ENCODE measurements at places on chromosomes 2 and 18.
A peak's percentile ranks its signal among the peaks of the same experiment; 100 is the strongest.

DNA sequence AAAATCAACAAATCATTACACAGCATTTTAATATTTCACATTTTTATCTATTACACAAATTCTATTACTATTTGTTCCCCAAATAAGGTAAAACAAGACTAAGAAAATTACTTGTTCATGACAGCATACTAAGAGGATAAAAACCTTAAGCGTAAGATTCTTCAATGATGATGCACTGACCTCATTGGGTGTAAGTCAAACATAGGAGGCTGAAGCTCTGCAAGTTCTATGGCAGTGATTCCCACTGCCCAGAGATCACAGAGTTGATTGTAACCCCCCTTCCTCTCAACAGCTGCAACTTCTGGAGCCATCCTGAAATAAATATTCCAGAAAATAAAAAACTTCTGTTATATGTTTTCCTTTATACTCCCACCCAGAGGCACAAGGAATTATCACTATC, 82.2 kb upstream of the CDKL4 start:
- DNase-seq: no peak

DNA sequence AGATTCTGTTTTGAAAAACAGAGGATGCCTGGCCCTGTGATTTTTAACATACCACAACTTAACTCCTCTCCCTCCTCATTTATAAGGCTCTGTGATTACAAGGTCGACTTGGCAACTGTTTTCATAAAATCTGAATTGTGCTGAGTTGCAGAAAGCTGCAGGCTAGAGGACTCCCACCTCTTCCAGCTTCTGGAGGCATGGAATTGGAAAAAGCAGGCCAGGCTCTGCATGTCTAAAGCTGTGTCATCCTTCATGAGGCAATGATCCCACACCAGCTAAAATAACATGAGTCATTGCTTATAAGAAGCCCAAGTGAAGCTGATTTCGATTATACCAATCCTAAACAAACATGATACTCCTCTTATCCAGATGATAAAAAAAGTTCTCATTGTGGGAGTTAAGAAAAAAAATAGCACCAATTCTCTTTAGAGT, 11.7 kb downstream of the ARHGAP28 start:
- no peak for DNase-seq

- no peak for DNase-seq
These were observed 155.8 kb downstream of the PTPRM start for GRCh38 chr18:7722955-7723354.

DNA sequence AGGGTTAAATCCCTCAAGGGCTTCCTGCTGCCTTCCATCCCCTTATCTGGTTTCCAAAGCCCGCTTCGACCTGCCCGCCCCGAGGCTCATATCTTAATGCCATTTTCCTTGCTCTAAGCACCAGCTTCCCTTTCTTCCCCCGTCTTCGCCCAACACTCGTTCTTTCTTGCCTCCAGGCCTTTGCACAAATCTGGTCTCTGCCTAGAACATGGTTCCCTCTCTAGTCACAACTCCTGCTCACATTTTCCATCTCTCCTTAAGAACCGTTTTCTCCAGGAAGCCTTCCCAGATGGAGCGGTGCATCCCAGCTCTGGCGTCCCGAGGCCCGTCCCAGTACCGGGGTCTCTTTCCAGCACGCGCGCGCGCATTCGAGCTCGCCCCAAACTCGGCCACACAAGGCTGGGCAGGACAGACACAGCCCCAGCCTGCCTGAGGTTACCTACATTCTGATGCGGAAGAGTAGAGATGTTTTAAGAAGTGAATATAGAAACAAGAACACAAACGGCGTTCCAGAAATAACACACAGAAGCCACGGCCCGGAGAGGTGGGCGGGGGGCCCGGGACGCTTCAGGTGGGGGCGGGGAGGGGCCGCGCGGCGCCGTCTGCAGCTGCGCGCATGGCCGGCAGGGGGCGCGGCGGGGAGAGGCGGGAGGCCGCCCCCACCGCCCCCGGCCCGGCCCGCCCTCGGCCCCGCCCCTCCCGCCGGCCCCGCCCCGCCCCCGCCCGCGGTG, at the start of gene DGKD:
Gene DGKD (plus strand): TSS at position 726 of the 731 bp plus-strand sequence. CDS start 25 bp downstream, outside the sequence.
- peak; percentile 89 for DNase-seq

- no peak for DNase-seq
These were observed 80.1 kb upstream of the NPAS2 start for GRCh38 chr2:100739735-100740432.

Measured in activated CD4-positive, alpha-beta T cell treated with anti-CD3 and anti-CD28 coated beads, Interleukin-2, amount 10 ng/mL, durations not matched to agents 24 days and 14 days (primary cell).